ENCODE measurements at places on chromosomes 4 and X.

DNA sequence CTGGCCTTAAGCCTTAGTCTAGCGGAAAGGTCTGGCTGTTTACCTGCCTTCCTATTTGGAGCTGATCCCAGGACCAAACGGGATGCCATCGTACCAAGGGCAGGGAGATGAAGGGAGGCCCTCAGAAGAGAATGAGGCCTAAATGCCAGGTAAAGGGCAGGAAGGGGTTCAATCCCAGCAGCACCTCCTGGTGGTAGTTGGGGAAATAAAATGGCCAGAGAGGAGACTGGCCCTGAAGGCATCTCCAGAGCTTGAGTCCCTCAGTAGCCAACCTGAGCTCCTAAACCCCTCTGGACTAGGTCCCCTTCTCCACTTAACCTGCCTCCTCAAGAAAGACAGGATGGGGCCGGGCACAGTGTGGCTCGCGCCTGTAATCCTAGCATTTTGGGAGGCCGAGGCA is 53.7 kb downstream of the KDM5C start:
- no peak for DNase-seq

DNA sequence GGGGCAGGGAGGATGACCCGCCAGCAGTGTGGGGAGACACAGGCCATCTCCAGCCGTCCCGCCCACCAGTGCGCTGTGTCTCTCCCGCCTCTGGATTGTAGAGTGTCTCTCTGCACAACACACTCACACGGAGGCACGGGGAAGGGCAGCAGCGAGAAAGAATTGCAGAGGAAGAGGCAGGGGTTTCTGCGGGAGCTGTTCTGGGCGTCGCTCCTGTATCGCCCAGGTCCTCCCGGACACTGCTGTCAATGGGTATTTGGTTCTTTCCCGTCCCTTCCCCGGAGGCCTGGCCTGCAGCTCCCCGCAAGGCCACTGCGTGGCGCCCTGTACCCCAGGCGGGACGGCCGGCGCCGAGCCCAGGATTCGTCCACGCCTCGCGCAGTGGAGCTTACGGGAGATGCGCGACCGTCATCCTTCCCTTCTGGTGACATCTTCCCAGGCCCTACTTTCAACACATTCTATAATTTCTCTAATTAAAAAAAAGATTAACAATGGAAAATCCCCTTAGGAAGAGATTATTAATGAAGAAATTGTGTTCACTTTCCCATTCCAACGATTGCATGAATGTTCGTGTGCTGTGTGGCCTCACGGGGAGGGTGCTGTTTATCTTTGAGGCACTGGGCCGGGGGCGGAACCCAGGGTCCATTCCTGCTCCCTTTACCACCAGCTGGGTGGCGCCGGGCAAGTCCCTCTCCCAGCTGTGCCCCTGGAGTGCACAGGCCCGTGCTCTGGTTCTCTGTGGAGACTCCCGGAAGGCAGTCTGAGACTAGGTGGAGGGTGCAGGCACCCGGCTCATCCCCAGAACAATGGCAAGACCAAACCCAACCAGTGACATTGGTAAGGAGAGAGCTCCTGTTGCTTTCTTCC is 95.7 kb downstream of the CPZ start:
- DNase-seq = no peak

- DNase-seq = no peak
Observed at GRCh38 chrX:138349351-138349750, 362.2 kb downstream of the FGF13 start.

DNA sequence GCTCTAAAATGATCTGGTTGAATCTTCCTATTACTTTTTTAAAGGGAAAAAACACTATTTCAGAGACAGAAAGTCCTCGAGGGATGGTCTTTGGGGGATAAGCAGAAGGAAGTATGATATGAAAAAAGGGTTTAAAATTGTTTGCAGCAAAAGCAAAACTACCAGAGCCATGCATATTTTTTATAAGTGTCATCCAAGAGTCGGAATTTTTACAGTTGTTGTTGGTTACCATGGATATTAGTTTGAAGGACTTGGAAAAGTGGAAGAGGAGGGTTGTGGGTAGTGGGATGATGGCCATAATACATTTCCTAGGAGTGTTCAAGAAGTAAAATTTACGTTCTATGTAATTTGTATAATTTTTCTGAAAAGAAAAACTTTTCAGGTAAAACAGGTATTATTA is 134.4 kb downstream of the PCDH7 start:
- no peak for DNase-seq

DNA sequence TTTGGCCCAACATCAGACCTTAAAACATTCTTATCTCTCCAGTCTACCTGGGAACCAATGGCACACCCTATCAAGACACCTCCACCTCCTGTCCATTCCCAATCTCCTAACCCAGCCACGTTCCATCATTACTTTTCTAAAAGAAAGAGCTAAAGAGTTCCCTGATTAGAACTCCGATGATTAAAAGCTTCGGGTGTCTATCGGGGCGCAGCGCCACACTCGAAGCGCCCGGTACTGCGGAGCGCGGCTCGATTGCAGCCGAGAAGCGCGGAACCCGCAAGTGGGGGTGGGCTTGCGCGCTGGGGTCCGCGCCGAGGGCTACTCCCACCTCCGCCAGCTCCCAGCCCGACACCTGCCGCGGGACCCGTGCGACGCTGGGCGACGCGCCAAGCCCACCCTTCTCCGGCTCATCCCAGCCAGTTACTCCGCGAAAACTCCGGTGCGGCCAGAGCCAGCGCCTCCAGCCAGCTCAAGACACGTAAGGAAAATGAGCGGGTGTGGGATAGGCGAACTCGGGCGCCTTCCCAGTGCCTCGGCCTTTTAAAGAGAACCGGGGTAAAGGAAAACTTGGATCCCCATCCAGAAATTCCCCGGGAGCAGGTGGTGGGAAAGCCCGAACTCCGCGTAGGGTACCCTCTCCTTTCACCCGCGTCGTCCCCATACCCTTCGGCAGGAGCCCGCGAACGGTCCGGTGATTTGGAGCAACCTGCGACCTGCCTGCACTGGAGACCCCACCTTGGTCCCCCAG is 593 bp downstream of the NPY1R start:
- DNase-seq = peak; percentile 68

- DNase-seq = no peak
Observed at GRCh38 chr4:8201321-8201781, 2.3 kb downstream of the SH3TC1 start.

GRCh38 chr4:12791536-12791935 is 692.6 kb downstream of the RAB28 start:
- peak; percentile 69 for DNase-seq

DNA sequence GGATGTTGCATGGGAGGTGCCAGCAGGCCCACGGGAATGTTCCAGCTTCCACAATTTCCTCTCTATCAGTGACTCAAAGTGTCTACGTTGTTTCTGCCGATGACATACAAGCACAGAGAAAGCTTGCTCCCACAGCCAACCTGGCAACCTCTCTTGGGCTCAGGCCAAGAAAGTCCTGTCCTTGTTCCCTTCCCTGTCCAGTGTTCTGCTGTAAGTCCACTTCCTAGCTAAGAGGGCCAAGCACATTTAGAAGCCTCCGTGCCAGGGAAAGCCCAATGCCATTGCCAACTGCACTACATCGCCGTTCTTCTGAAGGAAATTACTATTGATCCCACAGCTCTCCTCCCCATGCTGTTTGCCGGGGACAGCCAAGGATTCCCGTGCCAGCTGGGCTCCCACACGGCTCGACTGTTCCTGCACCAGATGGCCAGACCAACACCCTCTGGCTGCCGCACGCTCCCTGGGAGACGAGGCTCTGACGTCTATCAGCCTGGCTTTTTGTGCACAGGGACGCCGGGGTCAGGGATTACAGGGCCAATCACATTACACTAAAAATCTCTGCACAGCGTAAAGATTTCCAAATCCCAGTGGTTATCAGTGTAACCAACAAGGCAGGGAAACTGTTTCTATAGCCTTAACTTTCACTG is 284.0 kb downstream of the BCOR start:
- DNase-seq = no peak

- DNase-seq = no peak
Observed at GRCh38 chrX:148298737-148299136, 201.7 kb upstream of the AFF2 start.

- no peak for DNase-seq
Observed at GRCh38 chr4:154722262-154722661, 21.5 kb upstream of the LRAT start.

DNA sequence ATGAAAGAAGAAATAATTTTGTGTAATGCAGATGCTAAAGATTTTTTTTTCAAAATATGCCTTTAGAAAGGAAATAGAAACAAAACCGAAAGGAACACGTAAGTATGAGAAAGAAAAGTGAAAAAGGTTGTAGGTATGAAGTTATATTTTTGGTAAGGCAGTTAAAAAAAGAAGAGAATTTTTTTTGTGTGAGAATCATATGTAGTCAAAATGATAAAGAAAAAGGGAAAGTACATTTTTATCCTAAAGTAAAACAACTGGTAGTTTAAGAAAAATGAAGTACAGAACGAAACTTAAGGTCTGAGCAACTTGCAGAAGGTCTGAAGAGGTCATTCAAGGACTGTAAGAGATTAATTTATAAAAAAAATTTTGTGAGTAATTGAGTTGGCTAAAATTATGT is 164.0 kb upstream of the TRAM1L1 start:
- no peak for DNase-seq

DNA sequence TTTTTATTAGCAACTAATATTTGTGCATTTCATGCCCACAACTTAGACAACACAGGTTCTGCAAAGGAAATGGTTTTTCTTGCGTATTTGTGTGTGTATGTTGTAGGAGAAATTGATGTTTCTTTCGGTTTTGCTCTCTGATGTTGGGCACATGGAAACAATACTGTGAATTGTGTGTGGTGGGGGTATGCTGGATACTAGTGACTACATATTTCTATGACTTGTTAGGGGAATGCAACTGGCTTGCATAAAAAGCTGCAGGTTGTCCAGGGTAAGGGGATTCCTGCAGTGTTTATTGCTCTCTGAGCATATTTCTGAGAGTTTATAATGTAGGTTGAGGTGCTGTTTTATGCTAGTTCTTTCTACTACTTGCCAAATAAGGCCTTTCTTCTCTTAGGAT is 11.6 kb downstream of the DLG3 start:
- no peak for DNase-seq

- peak; percentile 15 for DNase-seq
Observed at GRCh38 chr4:121484633-121485032, 103.8 kb upstream of the QRFPR start.

- no peak for DNase-seq
Observed at GRCh38 chr4:26493461-26493860, 3.2 kb upstream of the CCKAR start.

GRCh38 chr4:182575225-182575624 is 332.0 kb downstream of the TENM3 start:
- DNase-seq = no peak

DNA sequence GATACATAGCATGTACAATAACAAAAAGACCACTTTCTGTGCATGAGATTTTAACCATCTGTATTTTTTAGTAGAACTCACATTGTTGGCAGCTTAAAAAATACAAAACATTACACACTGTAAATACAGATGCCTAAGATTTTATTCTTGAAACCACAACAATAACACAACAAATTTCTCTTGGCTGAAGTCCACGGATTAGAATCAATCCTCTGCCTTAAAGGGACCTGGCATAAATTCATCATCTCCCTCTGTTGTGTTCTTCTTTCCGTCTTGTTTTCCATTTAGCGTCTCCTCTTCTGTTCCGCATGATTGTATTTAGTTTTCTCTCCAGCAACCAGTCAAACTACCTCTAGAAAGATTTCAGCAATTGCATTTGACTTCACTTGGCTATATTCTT is 231.0 kb downstream of the SPOCK3 start:
- no peak for DNase-seq

GRCh38 chrX:135543172-135543571 is 22.7 kb downstream of the INTS6L start:
- no peak for DNase-seq

GRCh38 chrX:154383359-154384283 is 4.5 kb downstream of the EMD start:
- DNase-seq = no peak

DNA sequence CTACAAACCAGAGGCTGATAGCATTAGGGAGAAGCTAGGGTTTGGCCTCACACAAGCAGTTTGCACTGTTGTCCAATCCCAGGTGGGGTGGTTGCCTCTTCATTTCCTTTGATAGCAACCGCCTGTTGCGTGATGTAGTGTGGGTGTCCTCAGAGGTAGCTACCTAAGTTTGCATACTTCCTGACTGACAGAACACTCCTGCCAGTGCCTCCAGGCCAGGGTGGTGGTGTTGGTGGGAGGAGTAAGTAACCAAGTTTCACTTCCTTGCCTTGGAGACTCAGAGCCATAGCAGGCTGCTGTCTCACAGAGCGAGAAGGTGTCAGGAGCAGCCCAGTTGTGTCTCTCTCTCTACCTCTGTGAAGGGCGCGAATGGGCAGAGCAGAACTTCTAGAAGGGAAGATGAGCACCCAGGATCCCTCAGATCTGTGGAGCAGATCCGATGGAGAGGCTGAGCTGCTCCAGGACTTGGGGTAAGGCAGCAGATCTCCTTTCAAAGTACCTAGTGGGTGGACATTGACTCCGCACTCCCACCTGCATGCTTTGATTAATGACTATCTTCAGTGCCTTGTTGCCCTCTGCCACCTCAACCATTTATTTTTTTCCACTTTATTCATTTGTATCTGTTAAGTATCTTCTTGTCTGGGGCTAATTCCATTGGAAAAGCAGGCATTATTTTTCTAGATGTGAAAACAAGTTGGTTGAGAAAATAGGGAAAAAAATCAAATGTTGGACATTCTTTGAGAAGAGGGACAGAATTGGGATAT is at the start of gene DAPP1:
DAPP1 (plus strand) TSS at position 283 of the 764 bp plus-strand sequence; CDS start at position 370, 87 bp downstream.
- no peak for DNase-seq

DNA sequence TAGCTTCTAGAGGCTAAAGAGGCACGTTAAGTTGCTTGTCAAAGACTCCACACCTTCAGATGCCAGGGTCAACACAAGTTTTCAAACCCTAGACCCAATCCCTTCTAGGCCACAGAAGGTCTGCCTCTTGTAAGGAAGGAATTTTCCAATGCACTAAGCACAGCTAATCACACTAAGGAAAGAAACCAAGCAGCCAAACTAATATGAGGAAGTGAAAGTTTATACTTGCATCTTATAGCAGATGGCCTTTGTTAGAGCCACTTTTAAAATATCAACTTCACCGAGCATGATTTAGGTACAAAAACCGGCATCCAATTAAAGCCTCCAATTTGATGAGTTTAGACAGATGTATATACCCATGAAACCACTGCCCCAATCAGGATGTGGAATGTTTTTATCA is 9.9 kb downstream of the FHL1 start:
- no peak for DNase-seq

GRCh38 chr4:144557404-144557803 is 88.6 kb upstream of the HHIP start:
- DNase-seq = no peak

- DNase-seq = no peak
Observed at GRCh38 chrX:124594017-124594651, 247.8 kb downstream of the SH2D1A start.

DNA sequence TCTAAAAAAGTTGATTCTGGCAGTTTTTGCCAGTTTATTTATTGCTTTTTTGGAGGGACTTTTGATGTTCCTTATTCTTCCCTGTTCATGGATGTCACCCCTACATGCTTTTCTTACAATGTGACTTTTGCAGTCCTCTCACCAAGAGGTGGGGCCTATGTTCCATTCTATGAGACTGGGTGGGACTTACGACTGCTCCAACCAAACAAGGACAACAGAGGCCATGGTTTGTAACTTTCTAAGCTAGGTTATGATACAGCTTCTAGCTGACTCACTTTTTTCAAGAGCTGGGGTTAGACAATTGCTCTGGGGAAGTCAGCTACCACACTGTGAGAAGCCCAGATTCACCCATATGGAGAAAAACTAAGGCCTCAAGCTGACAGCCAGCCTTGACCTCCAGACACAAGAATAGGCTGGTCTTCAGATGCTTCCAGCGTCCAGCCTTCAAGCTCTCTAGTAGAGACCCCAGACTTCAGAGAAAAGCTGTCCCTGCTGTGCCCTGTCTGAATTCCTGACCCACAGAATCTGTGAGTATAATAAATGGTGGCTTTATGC is 39.5 kb downstream of the ENOPH1 start:
- peak; percentile 30 for DNase-seq

GRCh38 chr4:84964995-84965552 is 1.4 kb downstream of the WDFY3 start:
- DNase-seq = no peak

All from NCI-H1417 (cell line).